H9 (cell line): ENCODE measurements at places on chromosomes 11 and 22. TPM values are rescaled to one million over a fixed set of nuclear protein-coding genes. Genes with fewer than 3 reads are reported as not detected.
A peak's percentile ranks its signal among the peaks of the same experiment; 100 is the strongest.

- no peak for DNase-seq
These were observed 7.2 kb upstream of the CBX6 start for GRCh38 chr22:38879108-38879729.

- no peak for DNase-seq
These were observed 181.5 kb downstream of the TMEM135 start for GRCh38 chr11:87219266-87219665.

GRCh38 chr11:118623269-118623655, 15.8 kb downstream of the PHLDB1 start:
- no peak for DNase-seq

GRCh38 chr11:36035999-36036398, 92.1 kb downstream of the LDLRAD3 start:
- no peak for DNase-seq

DNA sequence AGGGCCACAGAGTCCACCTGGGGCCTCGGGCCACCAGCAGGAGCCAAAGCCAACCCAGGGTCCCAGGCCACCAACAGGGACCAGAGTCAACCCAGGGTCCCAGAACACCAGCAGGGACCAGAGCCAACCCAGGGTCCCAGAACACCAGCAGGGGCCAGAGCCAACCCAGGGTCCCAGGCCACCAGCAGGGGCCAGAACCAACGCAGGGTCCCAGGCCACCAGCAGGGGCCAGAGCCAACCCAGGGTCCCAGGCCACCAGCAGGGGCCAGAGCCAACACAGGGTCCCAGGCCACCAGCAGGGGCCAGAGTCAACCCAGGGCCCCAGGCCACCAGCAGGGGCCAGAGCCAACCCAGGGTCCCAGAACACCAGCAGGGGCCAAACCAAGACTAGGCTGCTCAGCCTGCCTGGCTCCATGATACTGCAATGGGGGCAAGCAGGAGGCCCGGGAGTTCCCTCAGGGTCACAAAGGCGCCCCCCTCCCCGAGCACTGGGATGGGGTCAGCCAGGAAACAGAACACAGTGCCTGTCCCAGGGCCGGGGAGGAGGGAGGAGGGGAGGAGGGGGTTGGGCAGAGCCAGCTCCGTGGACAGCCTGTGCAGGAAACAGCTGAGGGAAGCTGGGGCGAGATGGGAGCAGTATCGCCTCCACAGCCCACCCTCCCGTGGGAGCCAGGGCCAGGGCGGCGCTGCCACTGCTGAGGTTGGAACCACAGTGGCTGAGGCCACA, 62.0 kb upstream of the PRR5 start:
- DNase-seq = peak; percentile 30

DNA sequence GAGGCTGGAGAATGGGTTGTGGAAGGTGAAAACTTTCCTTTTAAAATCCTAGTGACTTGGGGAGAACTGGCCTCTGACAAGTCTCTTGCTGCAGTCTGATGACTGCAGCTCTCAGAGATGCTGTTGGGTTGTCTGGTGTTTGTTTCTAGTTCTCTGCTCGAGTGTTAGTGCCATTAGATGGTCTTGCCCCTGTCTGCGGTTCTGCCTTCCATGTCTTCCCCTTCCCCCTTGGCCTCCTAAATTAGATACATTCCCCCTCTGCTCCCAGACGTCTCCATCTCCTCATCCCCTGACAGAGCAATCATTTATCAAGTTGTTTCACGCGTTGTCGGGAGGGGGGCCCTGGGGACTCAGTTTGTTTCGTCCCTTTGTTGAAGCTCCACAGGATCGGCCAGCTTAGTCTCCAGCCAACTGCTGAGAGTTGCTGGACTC, 67.7 kb downstream of the CECR2 start:
- peak; percentile 47 for DNase-seq

DNA sequence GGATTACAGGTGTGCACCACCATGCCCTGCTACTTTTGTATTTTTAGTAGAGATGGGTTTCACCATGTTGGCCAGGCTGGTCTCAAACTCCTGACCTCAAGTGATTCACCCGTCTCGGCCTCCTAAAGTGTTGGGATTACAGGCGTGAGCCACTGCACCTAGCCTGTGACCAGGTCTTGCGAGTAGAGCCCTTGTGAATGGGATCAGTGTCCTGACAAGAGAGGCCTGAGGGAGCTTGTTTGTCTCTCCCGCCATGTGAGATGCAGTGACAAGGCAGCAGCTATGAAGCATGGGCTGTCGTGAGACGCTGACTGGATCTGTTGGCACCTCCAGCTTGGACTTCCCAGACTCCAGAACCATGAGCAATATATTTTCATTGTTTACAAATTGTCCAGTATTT, 69.3 kb downstream of the LRRC32 start:
- no peak for DNase-seq

DNA sequence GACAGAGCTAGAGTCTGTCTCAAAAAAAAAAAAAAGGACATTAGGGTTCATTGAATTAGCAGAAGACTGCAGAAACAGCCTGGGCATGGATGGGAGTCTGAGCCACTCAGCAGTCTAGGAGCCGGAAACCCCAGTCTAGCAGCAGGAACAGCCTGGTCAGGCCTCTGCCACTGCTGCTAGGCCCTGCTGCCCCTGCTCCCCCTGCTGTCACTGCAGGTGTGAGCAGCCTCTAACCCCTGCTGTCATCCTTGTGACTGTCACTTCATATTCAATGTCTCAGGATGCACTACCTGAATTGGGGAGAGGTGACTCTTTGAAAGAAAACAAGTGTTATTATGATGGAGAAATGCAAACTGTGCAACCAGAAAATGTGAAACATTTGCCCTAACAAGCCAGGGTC, 7.0 kb upstream of the DDX17 start:
- peak; percentile 80 for DNase-seq

GRCh38 chr11:19428206-19429002, 187.7 kb upstream of the E2F8 start:
- DNase-seq = no peak

GRCh38 chr11:75869661-75870455, 54.8 kb downstream of the UVRAG start:
- no peak for DNase-seq

GRCh38 chr11:112581747-112582146, 321.1 kb upstream of the PLET1 start:
- no peak for DNase-seq

DNA sequence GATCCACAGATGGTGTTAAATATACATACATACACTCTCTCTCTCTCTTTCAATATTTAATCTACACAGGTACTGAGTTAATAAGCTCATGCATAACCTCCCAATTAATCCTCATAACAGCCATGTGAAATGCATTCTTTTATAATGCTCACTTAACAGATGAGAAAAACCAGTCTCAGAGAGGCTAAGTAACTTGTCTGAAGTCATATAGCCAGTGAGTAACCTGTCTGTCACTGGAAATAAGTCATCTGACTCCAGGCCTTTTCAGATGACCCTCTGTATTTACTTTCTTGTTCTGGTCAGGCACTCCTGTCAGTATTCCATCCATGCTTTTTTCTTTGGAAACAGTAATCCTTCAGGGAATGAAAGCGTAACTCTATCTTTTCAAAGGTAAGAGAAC, 594.0 kb upstream of the TENM4 start:
- DNase-seq = no peak

- no peak for DNase-seq
These were observed 23.9 kb upstream of the TSPAN18 start for GRCh38 chr11:44702889-44703288.

DNA sequence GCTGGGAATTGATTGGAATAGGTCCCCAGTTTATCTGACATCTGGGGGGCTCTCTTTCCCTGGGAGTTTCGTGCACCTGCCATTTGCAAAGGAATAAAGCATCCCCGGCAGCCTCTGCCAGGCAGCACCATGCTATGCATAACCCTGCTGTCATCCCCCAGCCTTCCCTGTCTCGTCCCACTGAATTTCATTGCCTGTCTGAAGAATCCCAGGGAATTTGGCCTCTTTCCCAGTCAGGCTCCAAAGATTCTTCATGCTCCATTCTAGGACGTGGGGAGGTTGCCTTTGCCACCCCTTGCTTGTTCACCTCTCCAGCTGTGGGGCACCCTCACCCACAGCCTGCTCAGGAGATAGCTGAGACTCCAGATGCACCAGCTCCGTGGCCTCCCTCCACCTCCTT, 195.1 kb upstream of the TBCEL start:
- DNase-seq = no peak

MAP6 gene
- total RNA-seq = 0.48 and 0.77 TPM in 2 replicates

OR52I1 gene
- not detected in 2 replicates for total RNA-seq

HTR3B gene
- not detected in 2 replicates for total RNA-seq

SCGB1D2 gene
- not detected in 2 replicates for total RNA-seq
